ENCODE measurements at places on chromosomes 6 and 20.

DNA sequence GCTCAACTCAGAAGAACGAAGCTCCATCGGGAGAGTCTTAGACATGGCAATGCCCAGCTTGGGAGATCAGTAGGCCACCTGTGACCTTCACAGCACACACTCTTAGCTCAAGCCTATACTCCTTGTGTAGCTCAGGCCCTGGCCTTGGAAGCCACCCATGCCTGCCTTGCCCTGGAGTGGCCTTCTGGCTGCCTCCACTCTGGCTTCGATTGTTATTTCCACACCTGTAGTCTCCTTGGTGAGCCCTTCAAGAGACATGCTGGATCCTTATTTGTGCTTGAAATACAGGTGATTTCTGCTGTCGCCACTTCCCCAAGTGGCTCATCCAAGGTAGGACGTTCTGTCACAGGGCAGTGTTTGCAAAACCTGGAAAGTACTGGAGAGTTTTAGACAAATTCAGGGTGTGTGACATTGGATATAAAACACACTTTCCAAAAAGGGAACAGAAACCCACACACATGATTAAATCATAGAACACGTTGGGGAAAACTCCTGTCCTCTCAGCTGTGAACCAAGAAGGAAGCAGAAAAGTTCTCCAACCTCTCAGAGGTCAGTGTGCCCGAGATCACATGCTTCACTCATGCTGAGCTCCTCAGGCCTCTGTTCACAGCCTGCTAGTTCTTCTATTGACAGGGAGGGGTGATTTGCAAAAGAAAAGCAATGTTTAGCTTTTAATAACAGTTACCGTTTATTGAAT, 391.8 kb downstream of the CDC5L start:
- no peak for DNase-seq

GRCh38 chr6:159640722-159641482, 52.1 kb downstream of the SOD2 start:
- DNase-seq, result no peak

GRCh38 chr20:44464514-44464913, 11.2 kb upstream of the TTPAL start:
- DNase-seq, result no peak

DNA sequence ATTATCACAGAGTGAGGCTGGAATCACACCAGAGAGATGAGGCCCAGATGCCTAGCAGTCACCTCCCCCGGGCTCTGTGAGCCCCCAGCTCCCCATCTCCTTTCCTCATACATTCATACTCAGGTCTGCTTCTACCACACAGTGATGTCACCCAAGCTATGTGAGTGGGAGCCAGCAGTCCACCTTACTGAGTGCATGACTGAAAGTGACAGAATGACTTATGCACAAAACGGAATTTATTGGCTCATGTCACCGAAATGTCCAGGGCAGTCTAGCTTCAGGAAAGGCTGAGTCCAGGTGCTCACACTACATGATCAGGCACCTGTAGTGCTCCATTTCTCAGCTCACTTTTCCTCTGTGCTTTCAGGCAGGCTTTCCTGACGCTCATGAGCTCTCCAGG, 36.7 kb upstream of the CCN6 start:
- DNase-seq, result no peak

DNA sequence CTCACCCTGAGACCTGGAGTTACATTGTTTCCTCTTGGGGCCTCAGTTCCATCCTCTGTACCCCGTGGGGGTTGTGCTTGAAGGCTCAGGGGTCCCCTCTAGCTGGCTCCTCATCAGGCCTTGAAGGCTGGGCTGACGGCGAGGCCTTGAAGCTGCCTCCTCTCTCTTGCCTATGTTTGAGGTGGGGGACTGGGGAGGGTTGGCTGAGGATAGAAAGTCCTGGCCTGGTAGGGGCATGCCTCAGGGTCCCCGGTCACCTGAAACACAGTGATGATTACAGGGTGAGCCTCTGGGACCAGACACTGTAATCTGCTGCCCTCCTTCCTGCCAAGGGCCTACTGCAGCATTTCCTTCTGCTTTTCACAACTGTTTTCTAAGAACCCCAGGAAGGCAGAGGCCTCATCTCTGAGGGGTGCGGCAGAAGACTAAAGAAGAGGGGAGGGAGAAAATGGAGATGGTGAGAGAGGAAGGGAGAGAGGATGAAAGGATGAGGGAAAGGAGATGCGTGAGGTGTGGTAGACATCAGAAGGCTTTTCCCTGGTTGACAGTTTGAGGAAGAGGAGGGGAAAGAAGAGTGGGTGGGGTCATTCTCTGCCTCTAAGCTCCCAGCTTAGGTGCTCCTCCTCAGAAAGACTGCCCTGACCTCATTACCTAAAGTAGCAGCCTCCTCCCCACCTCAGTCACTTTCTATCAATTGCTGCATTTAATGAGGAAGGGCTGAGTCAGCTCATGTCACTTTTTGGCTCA, 29.7 kb downstream of the VEGFA start:
- no peak for DNase-seq

DNA sequence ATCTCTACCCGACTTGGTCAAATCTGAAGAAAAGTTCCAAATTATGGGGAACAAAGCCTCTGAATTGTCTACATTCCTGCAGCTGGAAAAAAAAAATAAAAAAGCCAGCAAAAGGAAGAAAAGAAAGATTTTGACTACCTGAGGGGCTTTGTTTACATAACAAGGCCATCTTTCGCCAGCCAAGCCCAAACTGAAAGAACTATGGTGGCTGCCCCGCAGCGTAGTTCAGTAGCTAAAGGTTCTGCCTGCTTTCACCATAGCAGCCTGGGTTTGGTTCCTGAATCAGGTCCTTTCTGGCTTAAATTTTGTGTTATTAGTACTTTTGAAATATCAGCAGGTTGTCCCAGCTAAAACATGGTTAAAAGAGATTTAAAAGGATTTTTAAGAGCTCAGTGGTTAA, 35.4 kb downstream of the ZNF133 start:
- DNase-seq, result no peak

DNA sequence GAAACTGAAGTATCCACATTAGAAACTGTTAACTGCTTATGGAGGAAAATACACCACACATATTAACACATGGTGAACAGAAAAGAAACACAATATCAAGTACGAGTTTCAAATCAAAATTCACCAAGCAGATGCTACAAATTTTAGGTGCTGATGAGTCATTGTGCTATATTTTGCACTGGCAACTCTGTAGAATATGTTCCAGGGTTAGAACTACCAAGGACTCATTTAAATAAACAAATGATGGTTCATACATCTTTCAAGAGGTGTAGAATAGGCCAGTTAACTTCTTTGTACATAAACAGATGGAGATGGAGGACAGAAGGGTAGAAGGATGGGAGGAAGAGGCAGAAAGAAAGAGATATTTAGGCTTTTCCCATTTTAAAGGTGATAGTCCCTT, 184.9 kb downstream of the ARHGAP18 start:
- no peak for DNase-seq

DNA sequence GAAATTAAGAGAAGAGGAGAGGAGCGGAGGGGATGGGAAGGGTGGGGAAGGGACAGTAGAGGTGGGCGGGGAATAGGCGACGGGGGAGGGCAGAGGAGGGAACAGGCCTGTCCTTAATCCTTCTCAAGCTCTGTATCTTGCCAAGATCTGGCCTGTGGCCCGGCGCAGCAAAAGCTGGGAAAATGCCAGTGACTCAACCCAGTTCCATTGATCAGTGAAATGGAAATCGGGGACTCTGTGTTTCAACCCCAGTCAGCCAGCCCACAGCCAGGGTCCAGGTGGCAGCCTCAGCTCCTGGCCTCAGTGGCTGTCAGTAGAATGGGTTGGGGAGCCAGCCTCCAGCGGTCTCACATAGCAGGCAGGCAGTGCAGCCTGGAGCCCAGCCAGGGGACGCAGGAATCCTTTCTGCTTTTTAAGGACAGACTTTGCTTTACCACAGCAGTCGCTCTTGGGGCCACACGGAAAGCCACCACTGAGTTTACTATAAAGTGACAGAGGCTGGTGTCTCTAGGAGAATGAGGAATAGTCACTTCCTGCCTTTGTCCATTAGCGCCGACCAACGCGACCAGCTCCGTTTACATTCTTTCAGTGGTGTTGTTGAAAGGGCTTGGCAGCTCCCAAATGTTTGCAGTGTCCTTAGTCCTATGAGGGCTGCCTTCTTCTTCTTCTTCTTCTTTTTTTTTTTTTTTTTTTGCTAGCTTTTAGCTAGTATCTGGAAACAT, 128.0 kb downstream of the RIN2 start:
- peak; percentile 16 for DNase-seq

- DNase-seq, result no peak
Measured at GRCh38 chr6:50889497-50889896, 70.8 kb downstream of the TFAP2B start.

DNA sequence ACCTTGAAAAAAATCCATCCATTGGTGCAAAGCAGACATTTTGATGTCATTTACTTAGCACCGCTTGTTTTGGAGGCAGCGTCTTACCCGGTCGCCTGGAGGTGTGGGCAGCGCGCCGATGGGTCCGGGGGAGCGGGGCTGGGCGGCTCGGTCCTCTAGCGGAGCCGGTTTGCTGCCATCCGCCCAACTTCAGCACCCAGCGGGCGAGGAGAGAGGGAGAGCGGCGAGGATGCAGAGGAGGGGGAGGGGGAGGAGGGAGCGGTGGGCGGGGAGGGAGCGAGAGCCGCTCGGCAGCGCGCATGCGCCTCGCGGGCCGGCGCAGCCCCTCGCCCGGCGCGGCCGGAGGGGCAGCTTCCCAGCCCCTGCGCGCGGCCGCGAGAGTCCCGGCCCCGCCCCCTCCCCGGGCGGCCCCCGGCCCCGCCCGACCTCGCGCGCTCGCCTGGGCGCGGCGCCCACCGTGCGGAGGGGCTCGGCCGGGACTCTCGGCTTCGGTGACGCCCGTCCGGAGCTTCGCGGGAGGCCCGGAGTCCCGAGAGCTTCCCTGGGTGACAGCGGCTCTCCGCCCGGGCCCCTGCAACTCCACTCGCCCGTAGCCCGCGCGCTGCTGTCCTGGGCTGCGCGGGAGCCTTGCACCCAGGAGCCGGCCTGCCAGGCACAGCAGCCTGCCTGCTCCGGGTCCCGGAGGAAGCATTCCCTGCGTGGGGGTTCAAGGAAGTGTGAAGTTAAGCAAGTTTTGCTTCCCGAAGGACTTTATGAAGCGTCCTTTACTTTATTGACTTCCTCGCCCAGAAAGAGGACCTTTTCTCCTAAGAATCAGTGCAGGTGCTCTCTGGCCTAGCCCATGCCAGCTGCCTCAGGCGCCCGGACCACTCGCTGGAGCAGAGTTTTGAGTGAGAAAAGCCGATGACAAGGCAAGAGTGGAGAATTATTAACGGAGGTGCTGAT, at the start of gene RGS17:
TSS of gene RGS17 (minus strand) at position 246 of the 945 bp plus-strand sequence. CDS start 87,264 bp downstream, outside the sequence.
- peak; percentile 49 for DNase-seq

GRCh38 chr20:56245761-56246160, 2.8 kb upstream of the MC3R start:
- DNase-seq, result no peak

- peak; percentile 87 for DNase-seq
Measured at GRCh38 chr6:112253841-112254816, at the start of gene LAMA4. TSS of gene LAMA4 (minus strand) at chr6:112254567. CDS start at chr6:112254150, 417 bp downstream.

- DNase-seq, result no peak
Measured at GRCh38 chr6:424741-425417, 33.3 kb downstream of the IRF4 start.

DNA sequence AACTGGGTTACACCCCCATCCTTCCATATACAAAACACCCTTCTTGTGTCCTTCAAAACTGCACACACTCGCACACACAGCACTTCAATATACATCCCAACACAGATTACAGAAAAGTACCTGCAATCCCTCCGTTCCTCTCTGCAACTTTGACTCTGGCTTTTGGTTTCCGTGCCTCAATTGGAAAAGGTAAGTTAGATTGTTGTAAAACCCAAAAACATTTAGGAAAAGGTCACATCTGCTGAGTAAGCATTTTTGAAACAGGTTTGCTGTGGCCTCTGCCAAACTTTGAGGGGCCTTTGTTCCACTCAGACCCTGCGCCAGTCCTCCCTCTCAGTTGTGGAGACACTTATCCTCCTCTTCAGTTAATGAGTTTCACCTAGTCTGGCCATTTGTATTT, 4.2 kb downstream of the NKX2-4 start:
- DNase-seq, result no peak

DNA sequence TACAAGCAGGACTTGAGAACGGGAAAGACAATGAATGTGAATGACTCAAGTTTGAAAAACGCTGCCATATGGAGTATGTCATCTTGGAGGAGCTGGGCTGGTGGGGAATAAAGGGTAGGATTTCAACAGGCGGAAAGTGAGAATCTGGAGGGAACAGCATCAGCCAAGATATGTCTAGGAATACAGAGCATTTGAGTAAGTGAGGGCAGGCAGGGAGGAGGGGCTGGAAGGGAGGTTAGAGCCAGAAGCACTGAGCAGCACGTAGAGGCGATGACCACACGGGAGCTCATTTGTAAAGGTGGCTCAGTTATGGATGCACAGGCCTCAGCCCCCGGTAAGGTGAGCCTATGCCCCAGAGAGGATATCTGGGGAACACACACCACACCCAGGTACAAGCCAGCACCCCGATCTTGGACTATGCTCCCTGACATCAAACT, 115.1 kb downstream of the ZMYND8 start:
- peak; percentile 20 for DNase-seq

DNA sequence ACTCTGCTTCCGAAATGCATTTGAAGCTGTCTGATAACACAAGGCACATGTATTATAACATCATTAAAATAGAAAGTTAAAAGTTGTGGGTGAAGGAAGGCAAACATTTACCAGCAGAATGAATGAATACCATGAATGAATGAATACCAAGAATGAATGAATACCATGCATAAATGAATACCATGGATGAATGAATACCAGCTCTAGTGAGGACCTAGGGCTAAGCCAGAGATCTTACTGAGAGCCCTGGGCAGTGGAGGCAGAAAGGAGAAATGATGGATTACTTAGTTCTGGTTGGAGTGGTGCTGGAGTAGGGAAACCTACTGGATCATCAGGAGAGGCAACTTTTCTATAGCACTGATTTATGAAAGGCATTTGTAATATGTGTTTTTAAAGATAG, 998.0 kb downstream of the KIF16B start:
- no peak for DNase-seq

DNA sequence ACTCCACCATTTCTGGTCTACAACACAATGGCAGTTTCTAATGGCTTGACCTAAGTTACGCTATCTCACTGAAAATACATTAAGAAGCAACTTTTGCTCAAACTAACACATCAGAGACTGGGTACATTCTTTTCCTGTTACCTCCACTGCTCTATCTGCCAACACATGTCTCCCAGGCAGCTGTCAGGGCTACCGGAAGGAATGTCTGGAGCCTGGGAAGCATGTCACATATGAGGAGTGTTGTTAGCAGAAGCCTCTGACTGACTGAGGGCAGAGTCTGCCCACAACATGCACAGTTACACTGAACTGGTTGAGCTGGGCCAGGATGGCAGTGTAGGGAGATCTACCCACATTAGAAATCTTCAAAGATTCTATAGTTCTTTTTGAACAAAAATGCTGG, 264.5 kb downstream of the KIF16B start:
- DNase-seq, result peak; percentile 28

All from brain microvascular endothelial cell (primary cell).